ENCODE measurements at places on chromosomes 12 and 14. TPM values are rescaled to one million over a fixed set of nuclear protein-coding genes. Genes with fewer than 3 reads are reported as not detected.

TAS2R10 gene
- 2.9 TPM for total RNA-seq

RAPGEF3 gene
- total RNA-seq, result 18.6 TPM

NEDD1 gene
- total RNA-seq, result 29.4 TPM

RTL1 gene
- total RNA-seq, result not detected

AKAP6 gene
- total RNA-seq, result 5.3 TPM

PTHLH gene
- total RNA-seq, result 0.26 TPM

MMP19 gene
- total RNA-seq, result 5.3 TPM
